ENCODE measurements at places on chromosomes 2 and 18.

GRCh38 chr2:43085929-43086328 is 140.5 kb downstream of the ZFP36L2 start:
- H3K4me3 ChIP-seq = no peak overlapping the region
- peaks cover 45% of the 10 kb centered on the region for H3K4me1 ChIP-seq
- no peak overlapping the region for H3K27ac ChIP-seq
- H3K36me3 ChIP-seq = peaks cover 15% of the 10 kb centered on the region
- H3K27me3 ChIP-seq = no peaks in the 10 kb centered on the region

DNA sequence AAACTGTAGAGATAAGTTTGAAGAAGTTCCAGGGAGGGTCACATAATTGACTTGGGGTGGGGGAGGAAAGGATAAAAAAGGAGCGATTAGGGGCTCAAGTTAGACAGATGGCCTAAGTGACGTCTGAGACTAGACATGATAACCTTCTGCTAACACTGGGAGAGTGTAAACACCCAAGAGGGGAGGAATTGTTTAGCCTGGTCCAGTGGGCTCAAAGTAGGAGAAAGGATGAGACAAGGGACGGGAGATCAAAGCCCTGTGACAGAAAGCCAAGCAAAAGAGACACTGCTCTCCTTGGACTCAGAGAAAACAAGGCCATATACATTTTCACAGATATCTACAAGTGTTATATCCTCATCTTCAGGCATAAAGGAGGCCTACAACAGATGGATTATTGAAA is 45.5 kb upstream of the IHH start:
- H3K4me3 ChIP-seq = no peak overlapping the region
- H3K4me1 ChIP-seq = peaks cover 9% of the 10 kb centered on the region
- no peaks in the 10 kb centered on the region for H3K36me3 ChIP-seq
- no peaks in the 10 kb centered on the region for H3K27me3 ChIP-seq
- H3K27ac ChIP-seq = no peak overlapping the region
- no peak for DNase-seq

DNA sequence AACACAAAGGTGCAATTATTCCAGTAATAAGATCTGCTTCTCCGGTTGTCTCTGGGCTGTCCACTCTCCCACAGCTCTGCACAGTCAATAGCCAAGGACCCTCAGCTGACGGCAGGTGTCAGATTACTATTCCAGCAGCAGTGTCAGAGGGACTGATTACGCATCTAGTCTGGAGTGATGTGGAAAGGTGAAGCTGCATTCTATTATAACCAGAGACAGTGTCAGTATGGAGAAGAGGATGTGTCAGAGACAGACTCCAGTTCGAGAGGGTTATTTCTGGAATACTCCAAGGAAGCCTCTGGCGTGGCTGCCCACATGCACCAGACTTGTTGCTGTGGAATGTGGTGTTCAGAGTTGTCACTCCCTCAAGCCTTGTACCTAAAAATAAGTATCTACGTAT is 163.6 kb upstream of the TMEM200C start:
- peaks cover 25% of the 10 kb centered on the region for H3K4me1 ChIP-seq
- no peak overlapping the region for H3K4me3 ChIP-seq
- DNase-seq = no peak
- no peak overlapping the region for H3K27ac ChIP-seq

DNA sequence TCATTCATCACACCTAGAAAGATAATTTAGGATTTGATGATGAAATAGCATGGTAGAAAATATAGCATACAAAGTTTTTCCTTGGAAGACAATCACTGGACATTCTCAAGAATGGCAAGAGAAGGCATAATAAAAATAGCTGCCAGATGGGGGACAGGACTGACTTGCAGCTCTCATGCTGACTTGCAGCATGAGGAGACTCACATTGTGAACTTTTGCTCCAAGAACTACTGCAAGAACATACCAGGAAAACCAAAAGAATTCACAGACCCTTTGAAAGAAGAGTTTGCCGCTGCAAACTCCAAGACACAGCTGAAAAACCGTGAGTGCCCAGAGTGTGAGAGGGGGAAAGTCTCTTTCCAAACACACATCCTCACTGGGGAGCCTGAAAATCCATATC is 47.0 kb downstream of the CRYGD start:
- no peak overlapping the region for H3K27ac ChIP-seq
- H3K36me3 ChIP-seq = peaks cover 10% of the 10 kb centered on the region
- peaks cover 23% of the 10 kb centered on the region for H3K4me1 ChIP-seq
- H3K4me3 ChIP-seq = no peak overlapping the region

Measured in WTC11 (cell line).